ENCODE measurements at places on chromosomes 1 and 21.
A peak's percentile ranks its signal among the peaks of the same experiment; 100 is the strongest.

DNA sequence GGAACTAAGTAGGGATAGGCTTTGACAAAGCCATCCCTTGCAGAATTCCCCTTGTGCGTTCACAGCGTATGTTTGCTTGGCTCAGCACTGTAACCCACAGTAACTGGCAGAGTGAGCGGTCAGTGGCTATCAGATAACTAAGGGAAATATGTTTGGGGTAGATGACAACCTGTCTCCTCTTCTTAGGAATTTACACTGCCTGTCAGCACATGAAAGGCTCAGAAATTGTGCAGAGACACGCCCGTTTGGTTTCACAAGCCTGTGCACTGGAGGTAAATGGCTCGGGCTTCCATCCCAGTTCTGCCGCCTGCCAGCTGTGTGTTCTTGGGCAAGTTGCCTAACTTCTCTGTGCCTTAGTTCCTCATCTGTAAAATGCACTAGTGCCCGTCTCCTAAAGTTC lies 101.2 kb downstream of the PRDM2 start:
- DNase-seq: no peak

DNA sequence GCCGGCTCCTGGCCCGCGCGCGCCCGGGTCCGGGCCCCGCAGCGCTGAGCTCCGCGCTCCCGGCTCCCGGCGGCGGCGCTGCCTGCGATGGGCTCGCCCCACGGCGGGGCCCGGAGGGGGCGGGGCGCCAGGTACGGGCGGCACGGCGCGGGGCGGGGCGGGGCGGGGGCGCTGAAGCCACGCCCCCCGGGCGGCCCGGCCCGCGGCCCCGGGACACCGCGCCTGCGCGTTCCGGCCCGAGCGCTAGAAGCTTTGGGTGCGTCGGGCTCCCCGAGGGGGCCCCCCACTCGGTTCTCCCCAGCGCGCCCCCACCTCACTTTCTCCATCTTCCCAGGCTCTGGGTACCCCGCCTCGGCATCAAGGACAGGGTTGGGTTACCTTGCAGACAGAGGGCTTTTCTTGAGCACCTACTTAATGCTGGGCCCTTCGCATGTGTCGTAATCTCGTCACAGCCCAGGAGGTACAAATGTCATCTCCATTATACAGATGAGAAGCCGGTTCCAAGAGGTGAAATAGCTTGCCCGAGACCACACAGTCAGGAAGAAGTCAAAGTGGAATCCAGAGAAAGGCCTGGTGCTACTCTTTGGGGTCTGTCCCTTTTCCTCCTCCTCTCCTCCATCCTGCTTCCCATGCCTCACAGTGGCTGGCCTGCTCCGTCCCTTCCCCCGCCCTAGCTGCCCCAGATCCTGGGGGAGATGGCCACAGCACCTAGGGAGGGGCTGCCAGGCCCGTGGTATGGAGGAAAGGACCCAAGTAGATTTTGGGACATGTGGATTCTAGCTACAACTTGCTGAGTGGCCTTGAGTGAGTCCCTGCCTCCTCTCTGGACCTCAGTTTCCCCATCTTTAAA lies 46.5 kb downstream of the RAP1GAP start:
- peak; percentile 23 for DNase-seq

DNA sequence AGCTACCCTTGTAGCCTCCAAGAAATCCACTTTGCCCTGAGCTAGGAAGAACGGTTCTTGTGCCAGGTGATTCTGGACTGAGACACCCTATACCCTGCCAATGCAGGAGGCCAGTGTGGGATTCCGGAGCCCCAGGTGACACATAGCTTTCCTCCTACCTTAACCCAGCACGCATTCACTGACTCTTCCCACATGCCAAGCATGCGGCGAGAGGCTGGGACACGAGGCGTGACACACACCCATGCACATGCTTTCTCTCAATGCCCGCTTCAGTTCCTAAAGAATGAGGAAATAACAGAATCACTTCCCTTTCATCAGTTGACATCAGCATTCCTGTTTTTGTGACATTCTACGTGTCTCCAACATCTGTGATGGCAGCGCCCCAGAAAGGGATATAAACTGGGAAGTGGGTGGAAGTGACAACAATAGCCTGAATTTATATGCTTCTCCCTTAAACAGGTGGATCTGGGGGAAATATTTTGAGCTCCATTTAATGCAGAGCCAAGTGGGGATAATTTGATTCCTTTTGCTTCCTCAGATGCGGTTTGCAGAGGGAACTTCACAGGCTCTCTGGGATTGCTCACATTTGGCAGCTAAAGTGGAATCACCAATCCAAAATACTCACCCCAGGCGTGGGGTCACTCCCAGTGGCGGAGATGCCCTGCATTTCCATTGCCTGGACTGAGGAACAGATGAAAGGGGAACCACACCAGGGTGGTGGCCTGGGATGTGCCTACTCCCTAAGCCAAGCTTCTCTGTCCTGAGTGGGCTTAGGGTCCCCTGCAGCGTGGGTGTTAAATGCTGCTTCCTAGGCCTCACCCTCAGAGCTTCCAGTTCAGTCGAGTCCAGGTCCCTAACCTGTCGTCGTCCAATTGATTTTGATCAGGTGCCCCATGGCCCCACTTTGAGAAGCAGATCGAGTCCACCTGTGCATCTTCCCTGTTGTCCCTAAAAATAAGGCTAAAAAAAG lies 445.1 kb downstream of the SIPA1L2 start:
- no peak for DNase-seq

DNA sequence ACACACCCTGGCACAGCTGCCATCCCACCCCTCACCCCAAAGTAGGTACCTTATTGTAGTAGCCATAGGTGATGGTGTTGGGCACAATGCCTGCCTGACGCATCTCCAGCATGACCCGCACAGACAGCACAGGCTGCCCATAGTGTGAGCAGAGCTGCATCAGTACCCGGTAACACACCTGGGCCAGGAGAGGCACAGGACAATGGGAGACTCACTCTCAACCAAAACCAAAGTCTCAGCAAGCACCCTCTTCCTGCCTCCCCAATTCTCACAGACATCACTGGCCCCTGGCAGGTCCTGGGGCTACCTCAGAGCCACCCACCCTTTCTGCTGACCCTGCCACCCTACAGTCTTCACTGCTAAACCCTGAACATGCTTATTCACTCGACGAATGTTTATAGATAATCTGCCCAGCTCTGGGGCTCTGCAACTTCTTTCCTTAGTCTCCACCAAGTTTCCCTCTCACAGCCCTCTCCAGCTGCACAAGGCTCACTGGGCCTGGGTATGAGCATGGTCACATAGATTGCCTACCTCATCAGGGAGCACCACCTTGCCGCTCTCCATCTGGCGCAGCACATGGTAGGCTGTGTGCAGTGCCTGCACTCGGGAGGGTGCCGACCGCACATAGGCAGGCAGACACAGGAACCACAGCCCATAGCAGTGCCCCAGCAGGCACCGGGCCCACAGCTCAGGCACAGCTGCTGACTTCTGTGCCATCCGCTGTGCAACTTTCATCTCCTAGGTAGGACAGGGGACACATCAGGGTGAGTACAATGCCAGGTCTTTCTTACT lies 10.3 kb downstream of the DENND4B start:
- DNase-seq: no peak

DNA sequence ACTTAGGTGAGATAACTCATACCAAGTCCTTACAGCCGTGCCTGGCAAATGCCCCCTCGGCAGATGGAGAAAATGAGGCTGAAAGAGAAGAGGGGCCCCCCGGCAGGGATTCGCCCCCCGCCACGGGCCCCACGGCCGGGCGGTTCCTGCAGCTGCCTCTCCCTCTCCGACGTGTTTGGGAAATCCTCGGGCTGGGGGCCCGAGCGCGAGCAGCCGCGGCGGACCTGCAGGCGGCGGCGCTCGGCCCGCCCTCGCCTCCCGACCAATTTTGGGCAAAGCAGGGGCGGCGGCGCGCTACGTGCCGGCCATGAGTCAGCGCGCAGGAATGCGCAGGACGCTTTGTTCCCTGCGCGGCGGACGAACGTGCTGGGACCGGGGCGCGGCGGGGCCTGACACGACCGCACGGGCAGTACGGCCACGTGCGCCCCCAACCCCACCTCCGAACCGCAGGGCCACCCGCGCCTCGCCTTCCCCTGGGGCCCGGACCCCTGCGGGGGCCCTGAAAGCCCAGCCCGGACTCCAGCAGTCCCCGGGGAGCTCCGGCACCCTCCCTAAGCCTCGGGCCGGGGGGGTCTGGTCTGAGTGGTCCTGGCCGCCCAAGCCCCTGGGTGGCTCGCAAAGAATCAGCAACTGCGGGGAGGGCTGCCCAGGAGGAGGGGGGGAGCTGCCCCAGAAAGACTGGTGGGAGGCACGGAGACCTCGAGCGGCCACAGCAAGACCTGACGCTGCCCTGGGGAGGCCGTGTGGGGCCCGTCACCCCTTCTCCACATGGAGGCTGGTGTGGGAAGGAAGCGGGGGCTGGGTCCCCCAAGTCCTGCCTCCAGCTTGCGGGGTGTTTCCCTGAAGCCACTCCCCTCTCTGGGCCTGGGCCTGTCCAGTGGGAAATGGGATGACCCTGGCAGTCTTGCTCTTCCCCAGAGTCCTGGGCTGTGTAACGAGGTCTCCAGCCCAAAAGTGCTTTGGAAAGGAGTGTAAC lies 11.9 kb upstream of the EDN2 start:
- peak; percentile 92 for DNase-seq

- no peak for DNase-seq
Observed at GRCh38 chr1:170604065-170604464, 59.9 kb upstream of the PRRX1 start.

DNA sequence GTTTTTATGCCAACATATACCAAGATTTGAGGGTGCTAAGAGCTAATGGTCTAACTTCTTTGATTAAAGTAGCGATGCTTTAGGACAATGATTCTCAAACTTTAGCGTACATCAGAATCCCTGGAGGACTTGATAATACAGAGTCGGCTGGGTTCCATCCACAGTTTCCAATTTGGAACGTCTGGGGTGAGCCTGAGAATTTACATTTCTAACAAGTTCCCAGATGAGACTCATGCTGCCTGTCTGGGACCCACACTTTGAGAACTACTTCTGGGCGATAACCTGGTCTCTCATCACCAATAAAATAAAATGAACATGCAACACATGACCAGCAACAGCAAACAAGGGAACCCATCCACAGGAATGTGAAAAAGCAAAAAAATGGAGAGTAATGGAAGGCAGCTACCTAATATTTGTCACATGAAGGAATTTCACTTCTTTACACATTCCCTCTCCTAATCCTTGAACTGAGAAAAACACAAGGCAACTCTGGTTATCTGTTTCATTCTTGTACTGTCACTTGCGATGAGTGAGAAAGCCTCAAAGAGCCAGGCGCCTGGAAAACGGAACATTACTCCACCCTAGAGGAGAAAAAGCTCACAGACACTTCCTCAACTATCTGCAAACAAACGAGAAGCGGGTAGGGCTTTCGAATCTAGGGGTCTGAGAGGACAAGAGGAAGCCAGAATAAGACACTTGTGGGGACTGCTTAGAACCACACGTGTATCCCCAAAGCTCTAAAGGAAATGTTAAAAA lies 14.0 kb downstream of the HSF2BP start:
- no peak for DNase-seq

DNA sequence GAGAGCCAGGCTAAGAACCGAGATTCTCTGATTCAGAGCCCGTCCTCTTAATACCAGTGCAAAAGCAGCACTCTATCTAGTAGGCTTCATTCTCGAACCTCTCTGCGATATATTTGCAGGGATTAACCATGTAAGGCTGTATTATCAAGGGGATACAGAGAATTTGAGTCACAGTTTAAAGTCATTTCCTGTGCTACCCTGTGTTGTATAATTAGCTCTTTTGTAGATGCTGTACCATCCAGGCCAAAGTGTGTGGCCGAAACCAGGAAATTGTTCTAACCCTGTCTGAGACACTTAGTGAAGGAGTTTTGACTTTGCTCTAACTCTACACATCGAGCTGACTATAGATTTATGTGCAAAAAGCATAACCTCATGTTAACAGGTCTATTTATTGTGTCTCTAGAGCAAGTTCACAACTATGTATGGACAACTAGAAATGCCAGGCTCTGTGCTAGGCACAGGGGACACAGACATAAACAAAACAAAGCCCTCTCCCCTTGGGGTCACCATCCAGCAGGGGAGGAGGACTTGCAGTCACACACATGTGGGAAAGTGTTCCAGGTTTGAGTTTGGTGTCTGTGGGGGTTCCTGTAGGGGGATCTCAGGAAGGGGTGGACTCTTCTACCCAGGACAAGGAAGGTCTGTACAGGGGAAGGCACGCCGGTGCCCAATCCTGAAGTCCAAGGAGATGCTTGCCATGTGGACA lies 182.2 kb downstream of the DHRS3 start:
- no peak for DNase-seq

GRCh38 chr1:53738205-53739108 lies 507 bp downstream of the GLIS1 start:
- no peak for DNase-seq

- no peak for DNase-seq
Observed at GRCh38 chr1:212242985-212243308, 42.3 kb upstream of the PPP2R5A start.

GRCh38 chr1:113190078-113190477 lies 117.1 kb downstream of the LRIG2 start:
- no peak for DNase-seq

GRCh38 chr1:115193046-115193828 lies 103.9 kb upstream of the TSPAN2 start:
- DNase-seq: no peak

DNA sequence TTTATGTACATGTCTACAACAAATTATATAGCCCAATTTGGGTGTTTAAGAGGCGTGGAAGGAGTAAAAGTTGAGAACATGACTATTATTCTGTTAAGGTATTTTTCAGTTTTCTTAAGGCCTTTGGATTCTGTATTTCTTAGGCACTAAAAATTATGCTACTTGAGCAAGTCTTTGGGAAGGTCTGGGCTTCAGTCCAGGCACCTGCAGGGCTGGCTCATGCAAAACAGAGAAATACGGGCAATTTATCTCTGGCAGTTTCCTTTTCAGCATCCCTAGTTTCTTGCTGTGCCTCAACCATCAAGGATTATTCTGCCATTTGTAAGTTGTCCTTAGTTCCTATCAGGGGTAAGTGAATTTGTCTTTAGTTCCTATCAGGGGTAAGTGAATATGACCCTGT lies 358.8 kb upstream of the B3GALT2 start:
- DNase-seq: no peak

Data from left ventricle myocardium inferior (tissue), 1 donor.